ENCODE measurements at places on chromosomes 6 and 20.

- DNase-seq, result peak; percentile 68
These were observed 4.0 kb downstream of the PPP1R18 start for GRCh38 chr6:30682143-30683117.

DNA sequence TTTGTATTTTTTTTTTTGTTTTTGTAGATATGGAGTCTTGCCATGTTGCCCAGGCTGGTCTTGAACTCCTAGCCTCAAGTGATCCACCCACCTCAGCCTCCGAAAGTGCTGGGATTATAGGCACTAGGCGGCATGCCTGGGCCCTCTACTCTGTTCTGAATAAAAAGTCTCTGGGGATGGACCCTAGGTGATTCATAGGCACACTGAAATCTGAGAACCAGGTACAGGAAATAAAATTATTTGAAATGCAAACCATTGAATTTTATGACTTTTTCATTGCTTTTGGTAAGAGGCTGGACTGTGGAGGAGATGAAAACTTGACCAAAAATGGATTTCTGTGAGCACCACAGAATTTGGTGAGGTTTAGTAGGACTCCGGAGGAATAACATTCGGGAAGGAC lies 117.5 kb downstream of the PRIM2 start:
- DNase-seq, result no peak

DNA sequence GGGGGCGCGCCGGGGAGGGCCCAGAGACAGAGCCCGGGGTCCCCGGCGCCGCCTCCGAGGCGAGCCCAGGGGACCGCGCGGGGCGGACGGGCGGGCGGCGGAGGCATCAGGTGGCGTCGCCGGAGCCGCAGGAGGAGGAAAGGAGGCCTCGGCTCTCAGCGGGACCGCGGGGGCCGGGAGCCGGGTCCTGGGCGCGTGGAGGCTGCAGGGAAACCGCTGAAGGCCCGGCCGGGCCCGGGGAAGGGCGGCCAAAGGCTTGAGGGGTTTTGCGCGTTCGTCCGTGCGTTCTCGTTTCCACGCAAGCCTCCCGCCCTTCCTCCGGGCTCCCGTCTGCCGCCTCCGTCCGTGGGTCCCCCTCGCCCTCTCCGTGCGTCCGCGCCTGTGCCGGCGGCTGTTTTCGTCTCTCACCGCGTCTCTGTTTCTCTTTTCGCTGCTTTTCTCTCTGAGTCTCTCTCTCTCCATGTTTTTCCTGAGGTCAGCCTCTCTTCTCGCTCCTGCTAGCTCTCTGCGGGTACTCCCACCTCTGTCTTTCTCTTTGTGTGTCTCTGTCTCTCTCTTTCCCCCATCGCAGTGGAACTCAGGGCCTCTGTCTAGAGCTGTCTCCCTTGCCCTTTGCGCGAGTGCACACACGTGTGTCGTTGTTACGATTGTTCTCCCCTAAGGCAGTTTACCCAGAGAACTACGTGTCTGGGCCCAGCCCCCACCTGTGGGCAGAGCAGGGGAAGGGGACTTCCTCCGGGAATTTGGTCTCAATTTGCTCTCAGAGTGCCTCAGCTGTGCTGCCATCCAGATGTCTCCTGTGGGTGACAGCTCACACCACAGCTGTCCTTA lies 2.1 kb downstream of the IRF4 start:
- no peak for DNase-seq

- no peak for DNase-seq
These were observed 94.7 kb upstream of the LOC128125822 start for GRCh38 chr6:63477422-63478040.

DNA sequence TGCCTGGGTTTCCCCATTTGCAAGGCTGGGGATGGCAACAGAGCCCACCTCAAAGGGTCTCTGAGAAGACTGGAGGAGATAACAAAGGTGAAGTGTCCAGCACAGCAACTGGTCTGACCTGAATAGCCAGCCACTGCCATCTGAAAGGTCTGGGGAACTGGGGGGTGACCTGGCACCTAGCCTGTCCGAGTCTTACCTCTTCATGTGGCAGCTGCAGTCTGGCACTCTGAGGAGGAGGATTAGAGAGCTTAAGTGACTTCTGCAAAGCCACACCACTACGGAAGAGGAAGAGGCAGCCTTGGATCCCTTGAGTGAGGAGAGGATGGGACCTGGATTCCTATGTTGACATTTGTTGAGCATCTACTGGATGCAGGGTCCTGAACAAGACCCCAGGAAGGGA lies 22.2 kb downstream of the C20orf203 start:
- no peak for DNase-seq

- DNase-seq, result no peak
These were observed 102.3 kb downstream of the EDN3 start for GRCh38 chr20:59402681-59403080.

DNA sequence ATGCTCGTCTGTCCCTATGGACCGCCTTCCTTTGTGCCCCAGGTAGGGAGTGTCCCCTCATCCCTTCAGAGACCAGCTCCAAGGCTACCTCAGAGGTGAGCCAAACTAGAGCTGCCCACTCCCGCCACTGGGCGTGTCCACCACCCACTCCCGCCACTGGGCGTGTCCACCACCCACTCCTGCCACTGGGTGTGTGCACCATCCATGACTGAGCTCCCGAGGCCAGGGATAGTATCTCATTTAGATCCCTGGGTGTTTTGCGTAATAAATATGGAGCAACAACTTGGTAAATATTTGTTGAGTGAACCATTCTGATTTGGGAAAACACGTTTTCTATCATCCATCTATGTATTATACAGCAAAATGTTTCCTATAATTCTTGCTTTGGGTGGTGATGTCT lies 68.8 kb downstream of the ZBTB2 start:
- no peak for DNase-seq

- no peak for DNase-seq
These were observed 28.8 kb downstream of the METTL24 start for GRCh38 chr6:110329348-110329713.

DNA sequence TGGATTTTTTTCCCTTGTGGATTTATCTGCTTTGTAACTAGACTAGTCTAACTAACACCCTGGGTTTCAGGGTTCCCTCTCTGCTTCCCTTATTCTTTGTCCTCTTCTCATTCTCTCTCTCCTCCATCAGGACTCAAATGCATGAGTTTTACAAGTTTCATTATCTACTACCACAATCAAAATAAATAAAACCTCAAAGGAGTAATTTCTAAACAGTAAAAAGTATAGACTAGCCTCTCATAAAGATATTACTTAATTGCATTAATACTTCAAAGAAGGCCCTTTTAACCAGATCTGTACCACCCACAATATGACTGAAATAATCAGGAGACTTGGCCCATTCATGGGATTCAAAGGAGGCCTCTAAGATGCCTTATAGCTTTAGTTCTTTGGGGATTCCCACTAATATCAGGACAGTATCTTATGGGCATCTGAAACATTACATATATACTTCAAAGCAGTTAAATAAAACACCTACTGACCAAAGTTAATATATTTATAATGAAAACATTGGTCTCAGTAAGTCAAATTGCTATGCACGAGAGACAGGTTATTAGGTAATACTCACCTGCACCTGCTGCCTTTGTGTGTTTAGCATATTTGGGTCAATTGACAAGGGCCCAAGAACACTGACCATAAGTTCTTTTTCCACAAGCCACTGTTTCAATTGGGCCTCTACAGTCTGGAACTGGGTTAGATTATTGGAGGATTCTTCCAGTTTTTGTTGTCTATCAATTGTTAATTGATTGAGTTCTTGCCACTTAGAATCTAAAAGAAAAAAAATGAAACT lies 85.7 kb downstream of the DST start:
- no peak for DNase-seq

DNA sequence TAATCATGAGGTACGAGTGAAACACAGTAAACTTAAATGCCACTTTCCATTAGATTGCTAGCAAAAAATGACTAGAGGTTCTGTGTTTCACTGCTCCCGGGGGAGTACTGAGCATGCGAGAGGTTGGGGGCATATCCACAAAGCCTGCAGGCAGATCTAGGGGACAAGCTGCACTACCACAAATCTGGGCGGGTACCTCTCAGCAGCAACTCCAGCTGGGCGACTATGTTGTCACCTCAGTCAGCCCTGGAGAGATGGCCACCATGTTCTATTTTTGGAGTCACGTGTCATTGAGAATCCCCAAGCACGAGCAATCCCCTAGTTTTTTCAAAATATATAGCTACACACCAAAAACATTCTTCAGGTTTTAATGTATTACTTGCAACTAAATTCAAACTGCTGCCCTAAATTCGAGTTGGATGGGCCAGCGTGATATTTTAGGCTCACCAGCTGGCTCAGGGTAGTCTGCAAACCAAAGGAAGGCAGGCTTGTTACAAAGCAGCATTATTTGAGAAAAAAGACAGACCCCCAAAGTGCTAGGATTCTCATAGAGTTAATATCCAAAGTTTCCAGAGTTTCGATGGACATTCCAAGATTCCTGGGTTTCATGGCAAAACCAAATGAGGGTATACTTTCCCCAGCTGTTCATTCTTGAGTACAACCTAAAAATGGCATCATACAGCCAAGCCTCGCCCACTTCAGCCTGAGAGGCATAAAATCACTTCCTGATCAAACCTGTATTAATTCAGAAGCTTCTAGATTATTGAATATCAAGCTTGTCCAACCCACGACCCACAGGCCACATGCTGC lies 24.1 kb upstream of the MYLIP start:
- DNase-seq, result no peak

DNA sequence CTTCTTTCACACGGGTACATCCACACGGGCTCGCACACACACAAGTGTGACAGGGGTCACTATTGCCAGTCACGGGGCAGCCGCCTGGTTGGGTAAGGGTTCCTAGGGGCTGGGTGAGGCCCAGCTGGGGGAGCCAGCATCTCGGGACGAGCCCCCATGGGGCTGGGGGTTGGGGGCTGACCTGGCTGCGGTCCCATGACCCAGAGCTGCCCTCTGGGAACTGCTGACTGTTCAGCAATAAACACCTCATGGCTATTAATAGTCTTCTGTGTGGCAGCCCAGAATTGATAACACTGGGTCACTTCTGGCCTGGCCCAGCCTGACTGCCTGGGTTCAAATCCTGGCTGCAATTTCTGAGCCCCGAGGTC lies 23.8 kb downstream of the VEGFA start:
- no peak for DNase-seq

DNA sequence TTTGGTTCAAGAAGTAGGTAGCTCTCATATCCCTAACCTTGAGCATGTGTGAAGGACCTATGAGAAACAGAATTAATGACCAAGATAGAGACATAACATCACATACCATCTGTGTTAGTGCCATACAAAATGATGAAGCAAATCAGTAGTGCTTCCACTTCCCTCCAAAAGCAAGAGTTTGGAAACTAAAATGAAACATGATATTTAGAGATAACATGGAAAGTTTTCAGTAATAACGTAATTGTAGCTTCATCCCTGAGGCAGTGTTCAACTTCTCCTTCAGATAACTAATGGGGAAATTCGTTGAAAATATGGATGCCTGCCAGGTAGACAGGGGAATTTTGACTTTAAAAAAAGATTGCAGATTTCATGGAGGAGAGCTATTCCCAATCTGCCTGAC lies 248.4 kb upstream of the IRAK1BP1 start:
- no peak for DNase-seq

- no peak for DNase-seq
These were observed 107.4 kb downstream of the PREX1 start for GRCh38 chr20:48720256-48720985.

- no peak for DNase-seq
These were observed 18.4 kb downstream of the SERAC1 start for GRCh38 chr6:158149641-158150040.

- no peak for DNase-seq
These were observed 15.6 kb downstream of the TGM6 start for GRCh38 chr20:2396241-2396814.

GRCh38 chr20:39853636-39854035 lies 835.4 kb downstream of the MAFB start:
- DNase-seq, result no peak

Measured in stimulated activated CD4-positive, alpha-beta T cell treated with anti-CD3 and anti-CD28 coated beads, TNF-alpha, amount 100 ng/mL, for 4 hours (primary cell).